ENCODE measurements at places on chromosomes 16 and 17.
A peak's percentile ranks its signal among the peaks of the same experiment; 100 is the strongest.

GRCh38 chr16:58435779-58436178, 43.5 kb downstream of the GINS3 start:
- DNase-seq = no peak

GRCh38 chr17:7336240-7337175, at the start of gene ACAP1:
ACAP1 (plus strand) TSS chr17:7336529; CDS start chr17:7336735, 206 bp downstream.
- DNase-seq = no peak

DNA sequence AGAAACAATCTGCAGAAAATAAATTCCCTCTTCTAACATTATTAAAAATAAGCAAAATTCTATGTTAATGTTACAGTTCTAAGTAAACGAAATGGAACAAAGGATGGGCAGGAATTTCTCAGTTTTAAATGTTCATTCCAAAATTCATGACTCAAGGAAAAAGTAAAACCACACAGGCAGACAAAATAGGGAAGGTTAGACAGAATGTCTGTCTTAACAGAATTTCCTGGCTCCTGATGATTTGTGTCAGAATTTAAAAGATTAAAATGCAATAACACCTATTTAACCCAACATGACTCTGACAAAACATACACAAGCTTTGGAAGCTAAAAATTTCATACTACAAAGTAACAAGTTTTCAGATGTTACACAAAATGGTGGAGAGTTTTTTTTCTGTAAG, 42.8 kb downstream of the SPOP start:
- DNase-seq = no peak

DNA sequence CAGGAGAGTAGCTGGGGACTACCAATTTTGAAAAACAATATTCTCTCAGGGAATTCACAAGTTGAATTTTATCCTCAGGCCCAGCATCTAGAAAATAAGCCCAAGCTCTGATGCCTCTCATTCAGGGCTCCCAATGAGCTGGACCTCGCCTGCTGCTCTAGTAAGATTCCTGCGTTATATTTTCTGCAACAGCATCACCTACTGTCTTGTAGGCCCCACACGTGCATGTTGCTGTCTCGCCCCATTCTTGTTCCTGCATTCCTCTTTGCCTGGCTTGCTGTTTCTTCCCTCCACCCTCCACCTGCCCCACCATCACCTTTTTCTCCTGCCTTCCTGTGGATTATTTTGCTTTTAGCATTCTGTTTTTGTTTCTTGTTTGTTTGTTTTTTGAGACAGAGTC, 8.3 kb upstream of the ST6GALNAC2 start:
- DNase-seq = no peak

GRCh38 chr16:85266857-85267256, 154.6 kb upstream of the CIBAR2 start:
- DNase-seq = no peak

- DNase-seq = peak; percentile 23
These were observed 32.7 kb downstream of the ZZEF1 start for GRCh38 chr17:4110152-4110551.

DNA sequence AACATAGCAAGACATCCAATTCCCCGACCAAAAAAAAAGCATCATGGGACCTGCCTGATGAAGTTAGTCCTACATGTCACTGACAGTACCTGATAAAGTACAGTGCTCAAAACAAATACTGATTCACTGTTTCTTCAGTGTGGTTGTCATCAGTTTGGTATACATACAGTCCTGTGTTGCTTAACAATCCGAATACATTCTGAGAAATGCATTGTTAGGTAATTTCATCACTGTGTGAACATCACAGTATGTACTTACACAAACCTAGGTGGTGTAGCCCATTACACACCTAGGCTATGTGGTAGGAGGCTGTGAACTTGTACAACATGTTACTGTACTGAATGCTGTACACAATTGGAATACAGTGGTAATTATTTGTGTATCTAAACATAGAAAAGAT, 19.0 kb upstream of the FA2H start:
- no peak for DNase-seq

DNA sequence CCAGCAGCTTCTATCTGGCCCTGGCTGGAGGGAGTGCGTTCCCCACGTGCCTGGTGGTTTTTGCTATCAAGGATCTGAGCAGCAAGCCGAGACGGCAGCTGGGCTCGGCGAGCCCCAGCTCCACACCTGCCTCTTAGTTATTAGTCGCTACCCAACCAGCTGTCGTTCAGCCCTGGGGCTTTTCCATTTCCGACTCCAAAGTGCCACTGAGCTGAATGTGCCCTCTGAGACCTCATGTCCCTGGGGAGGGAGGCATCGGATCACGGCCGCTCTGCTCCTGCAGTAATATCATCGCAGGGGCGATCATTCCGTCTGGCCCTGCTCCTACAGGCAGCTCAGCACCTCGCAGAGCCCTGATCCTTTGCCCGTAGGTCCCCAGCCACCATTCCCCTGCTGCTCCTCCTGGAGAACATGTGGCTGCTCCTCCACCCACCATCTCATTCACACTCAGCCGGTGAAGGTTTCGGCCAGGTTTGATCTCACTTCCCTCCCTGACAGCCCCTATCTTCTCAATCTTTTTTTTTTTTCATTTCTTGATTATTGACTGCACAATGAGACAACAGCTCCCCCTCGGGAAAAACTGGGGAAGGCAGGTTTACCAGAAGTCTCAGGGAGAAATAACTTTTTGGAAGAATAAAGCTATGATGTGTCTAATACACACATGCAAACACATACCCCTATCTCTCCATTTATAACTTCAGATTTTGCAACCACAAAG, 86.7 kb downstream of the ZFHX3 start:
- peak; percentile 19 for DNase-seq

GRCh38 chr17:59369031-59369975, 37.8 kb downstream of the YPEL2 start:
- DNase-seq = no peak

- peak; percentile 58 for DNase-seq
These were observed 24.3 kb downstream of the PELP1 start for GRCh38 chr17:4679658-4680057.

GRCh38 chr16:85584819-85585282, 28.3 kb upstream of the GSE1 start:
- DNase-seq = no peak

- DNase-seq = no peak
These were observed 174.8 kb downstream of the RPTOR start for GRCh38 chr17:80719449-80719848.

DNA sequence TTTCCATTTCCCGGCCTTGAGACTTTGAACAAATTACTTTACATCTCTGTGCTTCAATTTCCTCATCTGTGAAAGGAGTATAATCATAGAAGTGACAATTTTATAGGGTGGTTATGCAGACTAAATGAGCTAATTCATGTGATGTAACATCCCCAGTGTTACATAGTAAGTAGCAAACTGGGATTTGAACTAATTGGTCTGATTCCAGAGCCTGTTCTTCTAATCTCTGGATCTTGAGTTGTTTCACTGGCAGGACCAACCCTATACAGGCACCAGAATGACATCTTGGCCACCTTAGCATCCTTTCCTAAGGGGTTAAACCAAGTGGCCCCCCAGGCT, 77.7 kb downstream of the AATF start:
- DNase-seq = no peak

DNA sequence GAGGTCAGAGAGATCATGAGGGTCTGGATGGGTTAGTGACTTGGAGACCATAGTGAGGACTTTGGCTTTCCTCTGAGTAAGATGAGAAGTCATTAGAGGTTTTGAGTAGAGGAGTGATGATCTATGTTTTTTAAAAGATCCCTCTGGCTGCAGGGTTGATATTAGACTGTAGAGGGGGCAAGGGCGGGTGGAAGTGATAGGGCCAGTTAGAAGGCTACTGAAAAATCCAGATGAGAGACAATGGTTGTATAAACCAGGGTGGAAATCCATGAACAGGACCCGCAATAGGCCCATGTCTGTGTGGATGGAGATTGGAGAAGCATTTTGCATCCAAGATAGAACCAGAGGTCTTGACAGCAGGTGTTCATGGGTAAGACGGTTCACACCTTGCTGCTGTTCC, 9.8 kb downstream of the ITGAL start:
- no peak for DNase-seq

DNA sequence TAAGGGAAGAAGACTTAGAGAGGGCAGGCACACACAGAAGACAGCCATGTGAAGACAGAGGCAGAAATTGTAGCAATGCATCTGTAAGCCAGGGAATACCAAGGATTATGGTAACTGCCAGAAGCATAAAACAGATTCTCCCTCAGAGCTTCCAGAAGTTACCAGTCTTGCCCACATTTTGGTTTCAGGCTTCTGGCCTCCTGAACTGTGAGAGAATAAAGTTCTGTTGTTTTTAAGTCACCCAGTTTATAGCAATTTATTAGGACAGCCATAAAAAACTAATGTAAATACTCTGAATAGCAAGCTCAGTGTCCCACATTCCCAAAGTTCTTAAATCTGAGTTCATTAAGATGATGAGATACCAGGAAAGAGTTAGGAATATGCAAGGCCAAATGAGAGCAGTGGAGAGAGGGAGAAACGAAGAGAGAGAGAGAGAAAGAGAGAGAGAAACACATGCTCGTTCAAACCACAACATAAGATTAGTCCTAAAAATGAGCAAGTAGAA, 123.4 kb downstream of the HS3ST3A1 start:
- DNase-seq = no peak

GRCh38 chr17:45265821-45266220, 3.9 kb upstream of the SPATA32 start:
- DNase-seq = no peak

DNA sequence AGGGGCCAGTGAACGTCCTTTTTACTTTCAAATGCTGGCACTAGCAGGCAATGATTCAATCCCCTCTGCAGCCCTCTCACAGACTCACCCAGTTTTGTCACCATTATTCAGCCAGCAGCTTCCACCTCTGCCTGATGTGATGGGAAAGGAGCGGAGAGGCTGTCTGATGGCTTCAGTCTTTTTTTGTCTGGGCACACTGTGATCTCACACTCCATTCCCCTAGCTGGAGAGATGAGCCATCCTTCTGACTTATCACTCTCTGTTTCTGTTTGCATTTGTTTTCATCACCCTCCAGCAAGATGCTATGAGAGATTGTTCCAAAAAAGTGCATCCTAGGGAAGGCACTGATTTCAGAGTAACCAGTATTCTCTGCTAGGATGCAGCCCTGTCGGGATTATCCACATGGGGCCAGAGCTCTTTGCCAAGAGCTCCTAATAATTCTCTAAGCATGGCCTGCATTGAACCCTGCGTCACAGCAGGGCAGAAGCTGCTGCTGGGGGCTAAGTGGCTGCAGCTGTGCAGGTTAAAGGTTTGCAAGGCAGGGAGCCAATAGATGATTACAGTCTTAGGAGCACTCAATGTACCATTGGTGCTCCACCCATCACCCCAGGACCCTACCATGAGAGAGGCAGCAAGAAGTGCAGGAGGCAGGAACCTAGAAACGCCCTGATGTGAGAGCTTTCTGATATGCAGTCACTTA, 236.1 kb upstream of the C16orf82 start:
- no peak for DNase-seq

DNA sequence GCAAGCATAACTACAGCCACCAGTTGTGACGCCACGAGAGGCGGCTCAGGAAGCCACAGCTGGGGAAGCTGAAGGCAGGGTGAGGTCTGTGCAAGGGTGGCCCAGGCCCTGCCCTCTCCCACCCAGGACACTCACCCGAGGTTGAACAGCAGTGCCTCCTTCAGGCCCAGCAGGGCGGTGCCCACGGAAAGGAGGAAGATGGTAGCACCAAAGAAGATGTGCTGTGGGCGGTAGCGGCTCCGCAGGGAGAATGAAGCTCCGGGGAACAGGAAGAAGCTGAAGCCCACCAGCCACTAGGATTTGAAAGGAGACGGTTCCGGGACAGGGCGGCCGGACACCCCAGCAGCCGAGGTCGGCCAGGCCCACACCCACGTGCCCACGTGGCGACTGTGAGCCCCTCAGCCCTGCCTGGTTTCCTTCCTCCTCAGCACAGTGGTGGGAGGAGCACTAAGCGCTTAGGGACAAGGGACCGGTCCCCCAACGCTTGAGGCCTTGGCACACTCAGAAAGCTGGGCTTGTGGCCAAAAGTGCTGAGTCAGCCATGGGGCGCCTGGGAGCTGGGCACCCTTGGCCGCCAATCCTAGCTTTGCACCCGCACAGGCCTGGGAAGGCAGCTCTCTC, 11.0 kb downstream of the CYB561 start:
- peak; percentile 80 for DNase-seq

GRCh38 chr16:81107511-81107910, 11.3 kb upstream of the GCSH start:
- no peak for DNase-seq

All from RWPE1 (cell line).